ENCODE measurements at places on chromosomes 5 and 9.

GRCh38 chr9:84667571-84668195, 1.8 kb upstream of the NTRK2 start:
- peak; percentile 45 for DNase-seq

- DNase-seq = no peak
These were observed 23.1 kb upstream of the DMRTA1 start for GRCh38 chr9:22423566-22423965.

DNA sequence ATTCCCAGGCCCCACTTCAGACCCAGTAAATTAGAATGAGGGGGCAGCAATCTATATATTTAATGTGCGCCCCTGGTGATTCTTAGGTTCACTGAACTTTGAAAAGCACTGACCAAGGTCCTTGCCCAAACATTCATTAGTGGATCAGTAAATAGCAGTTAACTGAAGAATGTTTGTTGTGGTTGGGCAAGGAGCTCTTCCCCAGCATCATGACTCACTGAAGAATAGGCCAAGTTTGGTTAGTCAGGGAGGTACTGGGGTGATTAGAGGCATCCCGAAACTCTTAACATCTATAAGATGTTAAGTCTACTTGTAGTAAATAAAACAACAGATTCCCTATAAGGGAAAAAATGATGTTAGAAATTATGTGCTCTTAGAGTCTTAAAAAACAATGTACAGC, 833 bp upstream of the MROH2B start:
- DNase-seq = peak; percentile 14

- peak; percentile 18 for DNase-seq
These were observed 16.0 kb downstream of the TMEM174 start for GRCh38 chr5:73188764-73189531.

DNA sequence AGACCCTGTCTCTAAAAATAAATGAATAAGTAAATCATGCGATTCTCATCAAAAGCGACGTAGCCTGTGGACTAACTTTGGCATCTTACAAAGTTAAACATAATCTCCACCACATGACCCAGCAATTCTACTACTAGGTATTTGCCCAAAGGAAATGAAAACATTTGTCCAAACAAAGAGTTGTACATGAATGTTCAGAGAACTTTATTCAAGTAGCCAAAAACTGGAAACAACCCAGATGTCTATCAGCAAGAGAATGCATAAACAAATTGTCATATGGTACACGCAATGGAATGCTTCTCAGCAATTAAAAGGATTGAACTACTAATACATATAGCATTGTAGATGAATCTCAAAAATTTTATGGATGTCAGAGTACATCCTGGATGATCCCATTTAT, 82.6 kb downstream of the ADRB2 start:
- peak; percentile 67 for DNase-seq

DNA sequence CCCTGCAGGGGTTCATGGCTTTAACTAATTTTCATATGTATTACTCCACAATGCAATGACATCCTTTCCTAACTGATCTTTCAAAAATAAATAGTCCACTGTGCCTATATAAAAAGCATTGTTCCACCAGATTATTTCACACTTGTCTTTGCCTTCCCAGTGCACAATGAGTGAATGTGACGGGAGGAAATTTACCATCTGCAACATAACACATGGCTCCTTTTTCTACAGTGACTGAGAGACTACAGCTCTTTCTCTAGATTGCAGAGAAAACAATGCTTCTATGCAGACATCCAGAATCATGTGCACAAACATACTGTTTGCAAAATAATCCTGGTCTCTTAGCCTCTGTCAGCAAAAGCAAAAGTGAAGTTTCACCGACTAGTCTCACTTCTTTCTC, 483.7 kb upstream of the PIK3R1 start:
- DNase-seq = no peak

- DNase-seq = no peak
These were observed 67.0 kb downstream of the ARHGEF28 start for GRCh38 chr5:73692981-73693380.

DNA sequence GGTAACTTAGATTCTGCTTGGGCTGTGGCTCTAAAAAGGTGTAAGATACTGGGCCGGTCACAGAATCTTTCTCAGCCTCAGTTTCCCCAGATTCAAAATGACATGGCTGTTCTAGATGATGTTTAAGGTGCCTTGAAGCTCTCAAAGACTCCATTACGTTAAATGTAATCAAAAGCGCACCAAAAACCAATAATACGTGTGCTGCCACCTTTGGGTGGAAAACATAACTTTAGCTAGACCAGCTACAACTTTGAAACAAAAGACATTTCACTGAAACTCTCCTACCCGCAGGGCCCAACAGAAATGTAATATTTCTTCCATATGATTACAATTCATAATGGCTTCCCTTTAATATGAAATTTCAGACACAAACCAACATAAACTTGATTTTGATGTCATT, 35.0 kb upstream of the PCSK5 start:
- peak; percentile 36 for DNase-seq

GRCh38 chr9:135958485-135958884, 2.7 kb downstream of the UBAC1 start:
- DNase-seq = no peak

GRCh38 chr9:93828331-93829097, 126.6 kb downstream of the BARX1 start:
- DNase-seq = no peak

GRCh38 chr9:99491408-99492158, 269.5 kb downstream of the SEC61B start:
- DNase-seq = peak; percentile 6

GRCh38 chr5:113808956-113809355, 295.5 kb downstream of the YTHDC2 start:
- DNase-seq = no peak

DNA sequence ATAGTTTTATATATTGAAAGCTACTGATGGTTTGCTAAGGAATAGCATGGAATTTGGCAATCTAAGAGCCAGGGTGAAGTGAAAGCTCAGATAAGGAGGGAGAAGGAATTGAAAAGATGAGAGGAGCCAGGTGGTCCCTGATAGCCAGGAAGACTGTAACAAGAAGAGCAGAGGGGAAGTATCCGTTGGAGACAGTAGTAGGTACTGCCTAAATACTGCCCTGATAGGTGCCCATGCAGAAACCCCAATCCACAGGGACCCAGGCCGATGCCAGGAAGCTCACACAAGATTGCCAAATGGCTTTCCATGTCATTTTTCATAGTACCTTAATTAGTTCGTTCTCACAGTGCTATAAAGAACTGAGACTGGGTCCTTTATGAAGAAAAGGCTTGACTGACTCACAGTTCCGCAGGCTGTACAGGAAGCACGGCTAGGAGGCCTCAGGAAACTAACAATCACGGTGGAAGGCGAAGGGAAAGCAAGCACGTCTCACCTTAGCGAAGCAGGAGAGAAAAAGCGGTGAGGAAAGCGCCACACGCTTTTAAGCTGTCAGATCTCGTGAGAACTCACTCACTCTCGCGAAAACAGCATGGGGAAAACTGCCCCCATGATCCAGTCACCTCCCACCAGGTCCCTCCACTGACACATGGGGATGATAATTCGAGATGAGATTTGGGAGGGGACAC, 13.0 kb downstream of the ACTL7B start:
- no peak for DNase-seq

DNA sequence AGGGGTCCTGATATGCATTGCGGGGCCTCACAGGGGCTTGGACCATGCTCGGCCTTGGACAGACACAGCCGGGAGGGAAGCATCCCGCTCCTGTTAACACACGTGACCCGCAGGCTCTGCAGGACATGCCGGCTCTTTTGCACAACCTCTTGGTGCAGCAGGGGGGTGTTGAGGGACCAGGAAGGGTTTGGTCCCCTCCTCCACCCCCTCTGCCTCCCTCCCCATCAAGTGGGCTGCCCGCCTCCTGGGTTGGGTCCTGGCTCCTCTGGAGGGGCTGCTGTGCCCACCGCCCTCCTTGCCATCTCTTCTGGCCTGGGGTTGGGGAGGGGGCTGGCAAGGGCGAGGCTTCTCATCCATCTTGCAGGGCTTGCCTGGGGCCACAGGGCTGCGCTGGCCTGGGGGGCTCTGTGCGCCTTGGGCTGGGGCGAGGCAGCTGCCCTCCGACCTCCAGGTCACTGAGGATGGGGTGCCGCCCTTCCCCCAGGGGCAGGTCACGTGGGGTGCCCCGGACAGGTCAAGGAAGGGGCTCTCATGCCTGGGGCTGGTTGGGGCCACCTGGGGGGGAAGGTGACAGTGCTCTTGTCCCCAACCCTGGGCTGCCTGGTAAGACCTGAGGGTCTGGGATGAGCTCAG, 16.8 kb upstream of the SLC9A3 start:
- no peak for DNase-seq

GRCh38 chr5:79513308-79513703, 628 bp downstream of the HOMER1 start:
- no peak for DNase-seq

DNA sequence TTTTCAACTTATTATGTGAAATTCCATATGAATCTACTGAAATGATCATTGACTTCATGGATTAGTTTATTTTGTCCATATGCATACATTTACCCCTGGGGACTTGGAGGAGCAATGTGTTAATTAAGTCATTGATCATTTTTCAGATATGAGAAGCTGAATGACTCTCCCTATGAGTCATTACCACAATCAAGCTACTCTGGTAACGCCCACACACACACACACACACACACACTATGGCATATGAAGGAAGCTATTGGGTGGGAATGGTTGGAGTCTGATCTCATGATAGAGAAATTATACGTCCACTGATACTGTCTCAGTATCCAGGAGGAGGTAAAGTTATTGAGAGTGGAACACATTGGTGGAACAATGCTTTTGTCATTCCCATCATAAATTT, 528.9 kb downstream of the AGTPBP1 start:
- peak; percentile 46 for DNase-seq

DNA sequence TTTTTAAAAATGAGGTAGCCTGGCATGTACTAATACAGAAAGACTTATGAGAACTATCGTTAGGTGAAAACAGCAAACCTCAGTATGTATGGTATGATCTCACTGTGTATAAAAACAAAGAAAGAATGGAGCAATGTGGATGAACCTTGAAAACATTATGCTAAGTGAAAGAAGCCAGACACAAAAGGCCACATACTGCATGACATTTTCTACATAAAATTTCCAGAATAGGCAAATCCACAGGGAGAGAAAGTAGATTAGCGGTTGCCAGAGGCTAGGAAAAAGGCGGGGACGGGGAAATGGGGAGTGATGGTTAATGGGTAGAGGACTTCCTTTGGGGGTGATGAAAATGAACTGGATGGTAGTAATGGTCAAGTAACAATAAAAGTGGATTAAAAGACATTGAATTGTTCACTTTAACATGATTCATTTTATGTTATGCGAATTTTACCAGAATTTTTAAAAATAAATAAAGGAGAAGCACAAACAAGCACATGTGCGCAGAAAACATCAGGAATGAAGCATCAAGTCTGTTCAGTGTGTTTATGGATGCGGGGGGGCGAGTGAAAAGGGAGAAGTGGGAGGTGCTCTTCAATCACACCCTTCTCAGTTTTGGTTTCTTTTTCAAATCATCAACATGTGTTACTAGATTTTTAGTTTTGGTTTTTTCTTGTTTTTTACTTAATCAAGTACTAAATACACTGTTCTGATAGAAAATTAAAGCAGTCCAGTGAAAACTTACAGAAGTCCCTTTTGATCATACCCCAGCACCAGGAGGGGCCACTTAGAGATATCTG, 16.3 kb downstream of the ROR2 start:
- peak; percentile 49 for DNase-seq

- DNase-seq = no peak
These were observed 99.4 kb downstream of the DRD1 start for GRCh38 chr5:175344331-175345195.

DNA sequence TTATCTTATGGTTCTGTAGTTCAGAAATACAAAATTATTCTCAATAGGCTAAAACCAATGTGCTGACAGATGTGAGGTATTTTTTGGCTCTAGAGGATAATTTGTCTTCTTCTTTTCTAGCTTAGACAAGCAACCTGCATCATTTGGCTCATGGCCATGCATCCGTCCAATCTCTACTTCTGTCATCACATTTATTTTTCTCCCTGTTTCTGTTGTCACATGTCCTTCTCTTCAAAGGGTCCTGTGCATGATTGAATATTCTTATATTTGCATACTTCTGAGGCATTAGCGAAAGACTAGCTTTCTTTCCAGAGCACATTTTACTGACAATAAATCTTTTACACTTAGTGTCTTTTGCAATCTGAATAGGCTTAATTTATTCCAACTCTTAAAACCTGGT, 564.7 kb downstream of the CDH10 start:
- DNase-seq = no peak

GRCh38 chr5:145925353-145925752, 11.0 kb upstream of the SH3RF2 start:
- DNase-seq = peak; percentile 82

GRCh38 chr5:93357686-93358085, 223.3 kb downstream of the NR2F1-AS1 start:
- no peak for DNase-seq

DNA sequence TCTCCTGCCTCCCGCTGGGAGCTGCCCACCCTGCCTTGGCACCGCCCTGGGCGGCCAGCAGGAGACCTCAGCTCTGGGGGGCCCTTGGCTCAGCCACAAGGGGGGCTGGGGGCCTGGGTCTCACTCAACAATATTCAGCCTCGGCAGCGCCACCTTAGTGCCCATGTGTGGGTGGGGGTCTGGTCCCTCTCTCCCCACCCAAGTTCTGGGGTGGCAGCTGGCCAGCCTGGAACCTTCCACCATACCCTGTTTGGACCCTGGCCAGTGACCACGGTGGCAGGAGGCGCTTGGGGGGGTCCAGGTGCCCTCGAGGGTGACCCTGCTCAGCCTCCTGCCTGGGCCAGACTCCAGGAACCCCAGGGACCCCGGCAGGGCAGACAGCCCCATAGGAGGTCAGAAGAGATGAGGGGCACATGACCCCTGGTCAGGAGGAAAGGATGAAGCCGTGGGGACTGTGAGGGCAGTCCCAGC, 22.2 kb downstream of the NKD2 start:
- no peak for DNase-seq

DNA sequence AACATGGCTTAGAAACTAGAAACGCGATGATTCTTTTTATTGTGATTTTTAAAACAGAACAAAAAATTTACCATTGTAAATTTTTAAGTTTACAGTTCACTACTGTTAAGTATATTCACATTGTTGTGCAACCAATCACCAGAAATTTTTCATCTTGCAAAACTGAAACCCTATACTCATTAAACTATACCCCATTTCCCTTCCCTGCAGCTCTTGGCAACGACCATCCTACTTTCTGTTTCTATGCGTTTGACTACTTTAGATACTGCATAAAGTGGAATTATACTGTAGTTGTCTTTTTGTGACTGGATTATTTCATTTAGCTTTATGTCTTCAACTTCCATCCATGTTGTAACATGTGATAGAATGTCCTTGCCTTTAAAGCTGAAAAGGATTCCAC, 52.5 kb downstream of the SPOCK1 start:
- no peak for DNase-seq

DNA sequence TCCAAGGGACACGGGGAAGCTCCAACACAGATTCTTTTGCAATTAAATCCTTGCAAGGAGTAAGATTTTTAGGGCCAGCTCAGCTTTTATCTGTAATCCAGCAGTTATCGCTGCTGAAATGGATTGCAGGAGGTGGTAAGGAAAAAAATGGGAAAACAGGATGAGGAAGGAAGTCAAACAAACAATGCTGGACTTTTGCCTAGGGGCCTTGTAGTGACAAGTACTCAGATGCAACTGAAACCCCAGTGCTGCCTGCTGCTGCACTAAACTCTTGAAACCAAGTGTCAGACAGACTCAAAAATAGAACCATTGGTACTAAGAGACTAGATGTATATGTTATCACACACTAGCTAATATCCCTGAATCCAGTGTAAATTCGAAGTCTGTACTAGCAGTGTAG, 309.2 kb downstream of the CTNND2 start:
- no peak for DNase-seq

- DNase-seq = no peak
These were observed 371.5 kb upstream of the ACTBL2 start for GRCh38 chr5:57853929-57854697.

GRCh38 chr5:59800347-59800893, 93.1 kb downstream of the PDE4D start:
- no peak for DNase-seq
